ENCODE measurements at places on chromosomes 2 and 18. TPM values are rescaled to one million over a fixed set of nuclear protein-coding genes. Genes with fewer than 3 reads are reported as not detected.

CYP27C1 gene
- total RNA-seq, result not detected

FOXD4L1 gene
- total RNA-seq, result not detected

UGT1A1 gene
- not detected for total RNA-seq

GCG gene
- total RNA-seq, result not detected

CAVIN2 gene
- total RNA-seq, result 249 TPM

SEH1L gene
- total RNA-seq, result 28.8 TPM

AMER3 gene
- total RNA-seq, result not detected

WDR75 gene
- 39.8 TPM for total RNA-seq

COBLL1 gene
- total RNA-seq, result 17.7 TPM

MEP1B gene
- total RNA-seq, result not detected

TAF1B gene
- total RNA-seq, result 14.0 TPM

AQP12B gene
- total RNA-seq, result not detected

TRPM8 gene
- not detected for total RNA-seq

TLX2 gene
- not detected for total RNA-seq

ID2 gene
- total RNA-seq, result 90.1 TPM

REG3G gene
- not detected for total RNA-seq

ITPRIPL1 gene
- 3.2 TPM for total RNA-seq

MOGAT1 gene
- not detected for total RNA-seq

PIEZO2 gene
- 9.5 TPM for total RNA-seq

CHRNA1 gene
- total RNA-seq, result 0.07 TPM

DSG4 gene
- not detected for total RNA-seq

INO80B gene
- total RNA-seq, result 17.2 TPM

MATN3 gene
- total RNA-seq, result 4.0 TPM

GPR45 gene
- total RNA-seq, result not detected

NTSR2 gene
- total RNA-seq, result not detected

MERTK gene
- total RNA-seq, result 13.4 TPM

IL36RN gene
- total RNA-seq, result not detected

TMEM247 gene
- total RNA-seq, result not detected
